Activated T-helper 1 cell treated with anti-CD3 and anti-CD28 coated beads, Interleukin-2, amount 50 U/mL, for 16 hours (primary cell): ENCODE measurements at places on chromosomes 3 and 15.

DNA sequence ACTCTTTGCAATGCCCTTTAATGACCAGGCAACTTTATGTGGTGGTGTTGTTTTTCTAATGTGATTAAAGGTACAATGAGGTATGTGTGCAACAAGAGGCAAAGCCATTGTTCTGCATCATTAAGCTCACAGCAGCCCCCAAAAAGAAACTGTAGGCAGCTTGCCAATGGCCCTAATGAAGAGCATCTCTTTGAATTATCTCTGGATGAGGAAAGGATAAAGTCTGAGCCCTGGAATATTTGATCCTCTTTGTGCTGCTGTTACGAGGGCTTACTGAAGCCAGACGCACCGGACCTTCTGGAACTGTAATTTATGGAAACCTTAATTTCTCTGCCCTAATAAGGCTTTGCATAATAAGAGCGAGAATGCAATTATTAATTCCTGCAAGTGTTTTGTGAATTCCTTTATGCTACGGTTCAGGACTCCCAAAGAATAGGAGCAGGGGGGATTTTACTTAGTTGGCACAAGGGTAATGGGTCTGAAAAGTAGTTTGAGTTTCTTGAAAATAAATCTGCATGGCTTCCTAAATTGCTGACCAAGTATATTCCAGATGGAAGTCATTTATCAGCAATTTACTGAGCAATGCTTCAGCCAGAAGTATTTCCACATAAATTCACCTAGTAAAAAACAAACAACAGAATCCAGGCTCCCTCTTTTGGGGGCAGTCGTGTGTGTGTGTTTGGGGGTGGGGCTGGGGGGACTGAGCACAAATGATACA is 193.4 kb downstream of the PDZRN3 start:
- no peak for DNase-seq

- DNase-seq, result no peak
Measured at GRCh38 chr15:88303395-88303794, 46.9 kb upstream of the NTRK3 start.

DNA sequence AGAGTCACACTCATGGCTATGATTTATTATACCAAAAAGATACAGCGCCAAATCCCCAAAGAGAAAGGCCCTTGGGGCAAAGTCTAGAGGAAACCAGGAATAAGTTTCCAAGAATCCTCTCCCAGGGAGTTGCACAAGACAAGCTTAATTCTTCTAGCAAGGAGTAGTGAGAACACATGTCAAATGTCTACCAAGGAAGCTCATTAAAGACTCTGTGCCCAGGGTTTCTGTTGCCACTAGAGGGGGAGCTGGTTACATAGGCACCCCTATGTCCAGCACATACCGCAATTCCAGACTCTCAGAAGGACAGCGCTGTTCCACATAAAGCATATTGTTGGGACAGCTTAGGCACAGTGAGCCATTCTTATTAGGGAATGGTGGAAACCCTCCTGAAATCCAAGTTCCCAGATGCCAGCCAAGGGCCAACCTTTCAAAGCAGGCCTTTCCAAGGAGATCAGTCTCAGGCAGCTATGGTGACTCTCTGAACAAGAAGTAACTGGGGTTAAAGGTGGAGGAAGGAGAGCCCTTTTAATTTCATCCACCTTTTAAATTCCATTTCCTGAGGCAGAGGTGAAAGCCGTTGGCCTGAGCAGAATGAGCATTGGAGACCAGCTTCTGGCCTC is 194.2 kb downstream of the UACA start:
- DNase-seq, result no peak

DNA sequence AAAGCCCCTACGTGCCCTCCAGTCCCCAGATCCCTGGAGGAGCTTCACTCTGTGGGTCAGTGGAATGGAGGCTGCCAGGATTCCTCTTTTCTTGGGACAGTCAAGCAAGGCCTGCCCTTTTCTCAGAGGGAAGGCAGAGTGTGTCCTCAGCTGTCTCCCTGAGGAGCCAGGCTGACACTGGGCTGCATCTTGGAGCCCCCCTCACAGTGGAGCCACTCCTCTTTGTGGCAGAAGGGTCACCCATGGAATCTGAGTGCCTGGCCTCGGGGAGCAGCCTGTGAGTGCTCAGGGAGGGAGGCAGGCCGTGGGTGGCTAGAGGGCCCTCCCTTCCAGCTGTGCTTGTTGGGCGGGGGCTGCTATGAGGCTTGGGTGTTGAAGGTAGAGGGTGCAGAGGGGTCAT is 41.2 kb downstream of the BOC start:
- no peak for DNase-seq

GRCh38 chr3:33149342-33149741 is 35.5 kb downstream of the CRTAP start:
- no peak for DNase-seq

DNA sequence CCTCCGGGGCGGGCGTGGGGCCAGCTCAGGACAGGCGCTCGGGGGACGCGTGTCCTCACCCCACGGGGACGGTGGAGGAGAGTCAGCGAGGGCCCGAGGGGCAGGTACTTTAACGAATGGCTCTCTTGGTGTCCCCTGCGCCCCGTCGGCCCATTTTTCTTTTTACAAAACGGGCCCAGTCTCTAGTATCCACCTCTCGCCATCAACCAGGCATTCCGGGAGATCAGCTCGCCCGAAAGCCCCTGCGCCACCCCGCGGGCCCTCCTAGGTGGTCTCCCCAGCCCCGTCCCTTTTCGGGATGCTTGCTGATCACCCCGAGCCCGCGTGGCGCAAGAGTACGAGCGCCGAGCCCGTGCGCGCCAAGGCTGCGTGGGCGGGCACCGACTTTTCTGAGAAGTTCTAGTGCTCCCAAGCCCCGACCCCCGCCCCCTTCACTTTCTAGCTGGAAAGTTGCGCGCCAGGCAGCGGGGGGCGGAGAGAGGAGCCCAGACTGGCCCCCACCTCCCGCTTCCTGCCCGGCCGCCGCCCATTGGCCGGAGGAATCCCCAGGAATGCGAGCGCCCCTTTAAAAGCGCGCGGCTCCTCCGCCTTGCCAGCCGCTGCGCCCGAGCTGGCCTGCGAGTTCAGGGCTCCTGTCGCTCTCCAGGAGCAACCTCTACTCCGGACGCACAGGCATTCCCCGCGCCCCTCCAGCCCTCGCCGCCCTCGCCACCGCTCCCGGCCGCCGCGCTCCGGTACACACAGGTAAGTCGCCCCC is at the start of gene THBS1:
Gene THBS1, plus strand, starts transcription at position 595 of the 757 bp plus-strand sequence. CDS start 779 bp downstream, outside the sequence.
- DNase-seq, result no peak

DNA sequence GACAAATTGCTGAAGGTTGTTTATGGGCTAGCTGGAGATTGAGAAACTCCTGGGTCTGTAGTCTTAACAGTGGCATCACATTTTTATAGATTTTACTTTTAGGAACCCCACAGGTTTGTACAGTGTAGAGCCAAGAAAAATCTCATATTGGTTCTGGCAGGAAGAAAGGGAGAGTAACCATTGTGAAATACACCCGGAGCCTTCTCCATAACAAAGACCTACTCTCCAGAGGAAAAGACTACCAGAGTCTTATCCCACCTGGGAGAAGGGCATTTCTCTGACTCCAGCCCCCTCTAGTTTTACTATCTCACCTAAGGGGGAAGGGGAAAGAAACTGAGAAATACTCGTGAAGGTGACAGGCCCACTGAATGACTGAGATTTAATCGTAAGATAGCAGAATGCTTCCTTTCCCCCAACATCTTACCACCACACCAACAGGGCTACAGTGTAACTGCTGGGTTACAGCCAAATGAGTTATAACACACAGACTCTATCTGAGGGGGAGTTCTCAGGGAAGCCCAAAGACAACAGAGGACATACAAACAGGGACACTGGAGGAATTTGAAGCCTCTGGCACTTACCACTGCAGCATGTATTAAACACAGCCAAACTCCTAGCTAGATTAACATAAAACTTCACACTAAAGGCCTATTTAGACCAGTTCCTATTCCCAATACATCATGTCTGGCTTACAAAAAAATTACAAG is 56.1 kb downstream of the SYN2 start:
- no peak for DNase-seq

- no peak for DNase-seq
Measured at GRCh38 chr3:196354132-196354531, 15.9 kb upstream of the TM4SF19 start.

DNA sequence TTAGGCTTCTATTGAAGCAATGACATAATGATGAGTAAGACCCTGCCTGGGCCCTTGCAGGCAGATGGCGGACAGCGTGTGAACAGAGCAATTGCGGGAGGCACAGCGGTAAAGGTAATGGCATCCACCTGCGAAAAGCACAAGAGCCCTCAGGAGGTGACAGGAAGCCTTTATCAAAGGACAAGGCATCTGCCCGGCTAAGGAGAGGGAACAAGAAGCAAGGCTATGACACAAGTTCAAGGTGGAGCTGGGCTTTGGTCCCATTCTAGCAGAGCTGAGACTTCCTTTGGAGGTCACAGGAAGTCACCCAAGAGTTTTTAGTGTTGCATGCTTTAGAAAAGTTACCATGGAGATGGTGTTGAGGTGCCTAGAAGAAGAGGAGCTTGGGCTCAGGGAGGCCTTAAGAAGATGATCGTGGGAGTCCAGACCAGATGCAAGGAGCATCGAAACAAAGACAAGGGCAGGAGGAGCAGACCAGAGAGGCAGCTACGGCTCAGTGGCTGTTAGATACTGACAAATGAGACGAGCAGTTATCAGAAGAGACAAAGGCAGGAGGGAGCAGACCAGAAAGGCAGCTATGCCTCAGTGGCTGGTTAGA is 34.5 kb downstream of the OSBPL10 start:
- DNase-seq, result no peak

GRCh38 chr15:33907326-33907725 is 61.0 kb upstream of the CHRM5 start:
- DNase-seq, result no peak
